Thyroid gland (tissue), 4 donors: ENCODE measurements at places on chromosomes 13 and 19.

- DNase-seq = no peak
Observed at GRCh38 chr19:49390929-49391359, 2.9 kb downstream of the KASH5 start.

DNA sequence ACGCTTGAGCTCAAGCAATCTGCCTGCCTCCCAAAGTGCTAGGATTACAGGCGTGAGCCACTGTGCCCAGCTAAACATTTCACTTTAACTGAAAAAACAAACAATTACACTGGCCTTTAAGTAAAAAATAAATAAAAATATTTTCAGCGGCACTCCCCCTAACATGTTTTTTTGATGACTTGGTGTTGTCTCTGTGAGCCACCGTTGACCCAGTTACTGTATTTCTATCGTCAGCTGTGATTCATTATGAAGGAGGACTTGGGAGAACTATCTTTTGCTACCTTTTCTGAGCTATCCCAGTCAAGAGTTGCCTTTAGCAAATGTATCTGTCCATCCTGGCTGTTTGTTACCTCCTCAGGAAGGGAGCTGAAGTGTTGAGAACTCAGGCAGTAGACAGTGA is 18.5 kb upstream of the C19orf33 start:
- no peak for DNase-seq

DNA sequence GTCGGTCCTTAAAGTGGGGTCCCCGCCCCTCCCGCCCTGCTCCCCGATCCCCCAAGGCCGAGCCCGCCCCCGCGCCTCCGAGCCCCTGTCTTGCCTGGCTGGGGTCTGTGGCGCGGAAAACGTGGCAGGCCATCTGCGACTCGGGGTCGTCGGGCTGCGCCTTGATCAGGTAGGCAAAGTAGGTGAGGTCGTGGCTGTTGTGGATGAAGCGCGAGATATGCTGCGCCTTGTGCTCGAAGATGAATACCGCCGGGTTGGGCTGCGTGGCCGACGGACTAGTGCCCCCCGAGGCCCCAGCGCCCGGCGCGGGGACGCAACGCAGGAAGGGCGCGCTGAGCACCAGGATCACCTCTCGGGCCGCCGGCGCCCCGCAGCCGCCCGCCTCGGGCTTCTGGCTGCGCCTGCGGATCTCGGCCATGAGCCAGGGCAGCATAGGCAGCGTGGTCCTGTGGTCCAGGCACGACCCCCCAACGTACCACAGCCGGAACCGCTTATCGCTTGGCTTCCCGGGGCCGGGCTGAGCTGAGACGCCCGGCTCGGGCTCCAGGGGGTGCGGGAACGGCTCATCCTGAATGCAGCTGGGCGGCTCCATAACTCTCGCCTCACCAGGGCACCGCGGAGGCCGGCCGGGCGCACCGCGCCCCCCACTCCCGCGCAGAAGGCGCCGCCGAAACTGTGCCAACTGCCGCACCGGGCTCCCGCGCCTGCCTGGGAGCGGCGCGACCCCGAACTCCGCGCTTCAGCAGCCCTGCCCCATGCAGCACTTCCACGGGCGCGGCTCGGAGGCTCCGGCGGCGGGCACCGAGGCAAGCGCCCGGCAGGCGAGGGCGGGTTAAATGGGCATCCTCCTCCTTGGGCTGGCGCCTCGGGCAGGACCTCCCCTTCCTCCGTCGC is 546 bp downstream of the TBC1D4 start:
- DNase-seq = peak; percentile 50

DNA sequence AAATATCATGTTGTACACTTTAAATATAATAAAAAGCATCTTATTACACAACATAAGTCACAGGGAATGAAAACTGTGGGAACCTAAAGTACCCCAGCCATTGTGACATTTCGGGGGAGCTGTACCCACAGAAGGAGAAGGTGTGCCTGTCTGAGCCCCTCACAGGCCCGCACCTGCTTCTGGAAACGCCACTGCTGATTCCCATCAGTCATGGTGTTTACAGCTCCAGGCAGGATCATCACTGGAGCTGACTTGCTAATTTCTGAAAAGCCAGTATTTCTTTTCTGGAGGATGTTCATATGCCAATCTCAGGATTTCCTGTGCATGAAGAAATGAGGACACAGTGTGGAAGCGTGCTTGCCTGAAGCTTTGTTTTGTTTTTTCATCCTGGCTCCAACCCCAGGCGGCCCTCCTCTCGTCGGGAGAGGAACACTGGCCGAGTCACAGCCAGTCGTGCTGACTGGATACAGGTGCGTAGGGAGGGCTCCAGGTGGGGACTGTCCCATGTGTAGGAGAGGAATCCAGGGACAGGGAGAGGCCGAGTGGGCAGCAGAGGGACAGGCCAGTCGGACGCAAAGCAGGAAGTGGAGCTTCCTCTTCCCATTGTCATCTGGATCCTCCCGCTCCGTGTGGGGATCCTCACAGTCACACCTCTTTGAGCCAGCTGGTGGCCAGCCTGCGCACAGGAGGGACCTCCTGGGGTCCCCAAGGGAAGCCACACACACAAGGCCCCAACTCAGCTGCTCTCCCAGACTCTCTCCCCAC is 4.2 kb upstream of the ATP12A start:
- DNase-seq = no peak

DNA sequence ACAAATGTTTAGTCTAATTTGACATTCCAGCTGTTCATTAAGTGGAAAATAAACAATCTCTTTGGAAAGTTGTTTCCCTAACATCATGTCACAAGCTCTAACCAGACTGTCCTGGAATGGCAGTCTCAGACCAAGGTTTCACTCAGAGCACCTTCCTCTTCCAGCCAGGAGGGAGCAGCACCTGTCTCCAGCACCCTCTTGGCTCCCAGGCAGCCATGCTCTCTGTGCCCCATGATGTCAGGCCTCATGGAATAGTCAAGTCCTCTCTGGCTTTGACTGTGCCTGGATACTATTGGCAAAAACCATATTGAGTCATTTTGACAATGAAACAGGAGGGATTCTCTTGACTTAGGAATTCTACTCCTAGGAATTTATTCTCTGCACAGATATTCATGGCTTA is 171.4 kb downstream of the OXGR1 start:
- peak; percentile 76 for DNase-seq

GRCh38 chr19:16252459-16253205 is 54.9 kb downstream of the AP1M1 start:
- DNase-seq = no peak

DNA sequence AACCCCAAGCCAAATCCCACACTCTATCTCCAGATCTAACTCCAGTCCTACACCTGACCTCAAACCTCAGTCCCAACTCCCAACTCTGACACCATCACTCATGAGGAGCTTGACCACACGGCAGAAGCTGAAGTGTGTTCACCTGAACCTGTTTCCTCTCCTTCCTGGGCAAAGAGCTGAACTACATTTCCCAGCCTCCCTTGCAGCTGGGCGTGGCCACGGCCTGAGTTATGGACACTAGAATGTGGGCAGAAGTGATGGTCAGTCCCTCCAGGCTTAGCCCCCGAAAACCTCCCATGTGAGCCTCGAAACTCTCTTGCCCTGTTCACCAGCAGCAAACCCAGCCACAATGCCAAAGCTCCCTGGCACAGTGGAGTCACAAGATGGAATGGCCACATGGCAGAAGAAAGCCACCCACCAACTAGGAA is 19.5 kb upstream of the MEIS3 start:
- peak; percentile 10 for DNase-seq

DNA sequence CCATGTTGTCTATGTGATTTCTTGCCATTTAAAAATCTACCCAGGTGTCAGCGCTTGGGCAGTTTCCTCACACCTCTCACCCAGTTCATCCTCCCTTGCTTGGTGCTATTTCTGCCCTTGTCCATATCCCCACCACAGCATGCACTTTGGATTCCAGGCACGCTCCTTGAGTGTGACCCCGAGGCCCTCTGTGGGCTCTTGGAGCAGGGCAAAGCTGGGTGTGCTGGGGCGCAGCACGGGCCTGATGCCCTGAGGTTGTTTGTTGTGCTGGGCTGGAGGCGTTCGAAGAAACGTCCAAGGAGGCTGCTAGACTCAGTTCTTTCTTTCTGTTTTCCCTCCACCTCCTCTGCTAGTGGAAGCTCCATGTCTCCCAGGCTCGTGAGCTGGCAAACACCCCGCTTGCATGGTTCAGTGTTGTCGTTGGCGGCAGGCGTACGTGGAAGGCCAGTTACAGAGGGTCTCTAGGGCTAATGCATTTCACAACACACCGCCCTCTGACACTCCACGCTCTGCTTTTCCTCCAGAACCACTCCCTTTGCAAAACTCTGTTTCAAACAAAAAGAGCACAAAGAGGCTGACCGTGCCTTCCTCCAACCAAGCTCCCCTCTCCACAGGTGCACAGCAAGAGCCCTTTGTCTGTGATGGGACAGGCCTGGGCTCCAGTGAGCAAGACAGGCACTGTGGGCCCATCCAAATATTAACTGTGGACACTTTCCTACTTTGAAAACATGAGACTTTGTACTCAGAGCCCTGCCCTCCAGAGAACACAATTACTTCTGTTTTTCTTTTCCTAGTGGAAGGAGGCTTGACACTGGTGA is 117.7 kb upstream of the GJB6 start:
- no peak for DNase-seq

DNA sequence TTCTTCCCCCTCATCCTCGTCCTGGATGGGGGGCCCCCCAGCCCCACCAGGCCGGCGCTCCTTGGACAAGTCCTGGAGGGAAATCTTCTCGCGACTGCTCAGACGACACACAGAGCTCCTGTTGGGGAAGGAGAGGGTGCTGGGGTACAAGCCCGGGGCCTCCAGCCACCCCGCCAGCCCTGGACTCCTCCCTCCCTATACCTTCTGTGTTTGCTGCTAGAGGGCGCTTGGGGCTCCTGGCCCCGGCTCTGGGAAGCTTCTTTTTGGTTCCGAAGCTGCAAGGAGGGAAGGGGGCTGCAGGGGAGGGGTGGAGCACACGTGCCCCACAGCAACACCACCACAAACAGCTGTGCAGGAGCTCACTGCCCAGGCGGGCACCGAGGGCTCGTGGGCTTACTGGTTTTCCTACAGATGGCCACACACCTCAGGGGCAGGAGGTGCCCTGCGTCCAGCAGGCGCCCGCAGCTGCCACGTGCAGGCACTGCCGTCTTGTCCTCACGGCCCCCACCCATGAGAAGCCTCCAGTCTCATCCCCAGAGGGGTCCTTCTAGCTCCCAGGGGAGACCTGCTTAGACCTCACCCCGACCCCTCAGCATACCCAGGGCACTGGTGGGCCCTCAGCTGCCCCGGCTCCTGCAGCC is 20.5 kb downstream of the EPS8L1 start:
- DNase-seq = no peak

GRCh38 chr19:604355-604754 is 14.7 kb downstream of the HCN2 start:
- no peak for DNase-seq

DNA sequence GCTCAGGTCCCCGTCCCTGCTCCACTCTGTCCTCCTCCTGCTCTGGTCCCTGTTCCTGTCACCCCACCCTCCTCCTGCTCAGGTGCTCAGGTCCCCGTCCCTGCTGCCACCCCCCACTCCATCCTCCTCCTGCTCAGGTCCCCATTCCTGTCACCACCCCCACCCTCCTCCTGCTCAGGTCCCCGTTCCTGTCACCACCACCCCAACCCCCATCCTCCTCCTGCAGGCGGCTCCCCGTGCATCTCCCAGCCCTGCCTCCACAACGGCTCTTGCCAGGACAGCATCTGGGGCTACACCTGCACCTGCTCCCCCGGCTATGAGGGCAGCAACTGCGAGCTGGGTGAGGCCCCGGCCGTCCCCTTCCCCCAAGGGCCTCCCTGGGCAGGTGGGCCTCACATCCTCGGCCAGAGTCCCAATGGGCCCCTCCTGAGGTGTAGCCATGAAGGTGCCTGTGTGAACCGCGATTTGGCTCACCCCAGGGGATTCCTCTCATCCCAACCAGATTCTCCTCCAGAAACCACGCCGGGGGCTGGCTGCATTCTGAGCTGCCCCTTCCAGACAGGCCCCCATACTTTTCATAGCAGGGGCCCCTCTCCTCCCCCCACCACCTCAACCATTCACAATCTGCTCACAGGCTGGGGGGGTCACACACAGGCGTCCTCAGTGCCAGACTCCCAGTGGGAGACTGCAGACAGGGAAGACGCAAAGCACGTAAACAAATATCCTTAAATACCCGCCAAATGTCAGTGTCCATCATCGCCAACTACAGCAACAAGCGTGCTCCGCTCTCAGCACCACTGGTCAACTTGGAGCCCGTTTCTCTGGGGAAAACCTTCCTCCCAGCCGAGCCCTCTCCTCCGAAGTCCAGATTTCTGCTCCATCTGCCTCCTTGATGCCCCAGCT is 4.6 kb downstream of the PROZ start:
- DNase-seq = no peak

DNA sequence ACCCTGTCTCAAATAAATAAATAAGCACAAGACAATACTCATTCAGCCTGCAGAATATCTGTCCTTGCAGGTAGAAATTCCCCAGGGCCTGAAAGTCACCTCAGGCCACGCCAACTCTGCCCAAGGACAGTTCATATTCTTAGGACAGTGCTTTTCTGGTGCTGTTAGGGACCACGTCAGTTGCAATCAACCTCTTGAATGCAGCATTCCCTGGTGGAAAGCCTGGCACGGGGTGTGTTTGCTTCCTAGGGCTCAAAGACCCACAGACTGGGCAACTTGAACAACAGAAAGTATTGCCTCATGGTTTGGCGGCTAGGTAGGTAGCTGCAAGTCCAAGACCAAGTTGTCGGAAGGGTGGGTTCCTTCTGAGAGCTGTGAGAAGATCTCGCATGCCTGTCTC is 160.3 kb downstream of the KCTD15 start:
- no peak for DNase-seq

DNA sequence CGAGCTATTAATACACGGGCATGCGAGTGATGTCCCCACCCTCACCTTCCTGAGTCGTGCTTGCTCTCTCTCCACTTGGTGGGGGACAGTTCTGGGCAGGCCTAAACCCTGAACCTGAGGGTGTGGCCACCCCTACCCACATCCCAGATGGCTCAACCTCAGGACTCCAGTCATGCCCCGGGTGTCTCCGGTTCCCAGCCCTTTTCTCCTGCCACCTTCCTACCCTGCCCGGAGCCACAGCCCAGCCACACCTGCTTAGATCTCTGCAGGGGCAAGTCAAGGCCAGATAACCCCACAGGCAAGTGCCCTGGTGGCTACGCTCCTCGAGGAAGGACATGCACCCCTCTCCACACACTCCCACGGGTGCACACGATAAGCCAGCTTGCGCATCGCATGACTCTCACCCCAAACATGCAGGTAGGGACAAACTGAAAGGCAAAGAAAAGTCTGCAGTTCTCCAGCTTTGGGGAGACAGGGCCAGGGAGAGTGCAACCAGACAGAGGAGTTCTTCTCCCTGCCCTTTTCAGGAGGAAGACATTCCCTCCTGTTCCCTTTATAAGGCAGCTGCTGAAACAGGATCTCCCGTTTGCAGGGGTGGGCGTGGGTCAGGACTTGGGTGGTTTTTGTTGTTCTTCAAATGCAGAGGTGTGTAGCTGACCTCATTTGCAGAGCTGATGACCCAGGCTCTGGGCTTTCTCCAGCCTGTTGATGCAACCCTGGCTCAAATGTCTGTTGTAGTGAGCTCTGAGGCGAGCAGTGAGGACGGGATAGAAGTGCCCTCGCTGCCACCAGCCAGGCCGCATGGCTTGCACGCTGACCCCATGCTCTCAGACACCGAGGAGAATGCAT is 88.6 kb downstream of the DPF1 start:
- no peak for DNase-seq
